ENCODE measurements at places on chromosomes 11 and 22.

- DNase-seq = no peak
These were observed 38.6 kb downstream of the SCGB1A1 start for GRCh38 chr11:62457478-62457877.

- DNase-seq = peak; percentile 88
These were observed 64.2 kb upstream of the BLID start for GRCh38 chr11:122179961-122180834.

DNA sequence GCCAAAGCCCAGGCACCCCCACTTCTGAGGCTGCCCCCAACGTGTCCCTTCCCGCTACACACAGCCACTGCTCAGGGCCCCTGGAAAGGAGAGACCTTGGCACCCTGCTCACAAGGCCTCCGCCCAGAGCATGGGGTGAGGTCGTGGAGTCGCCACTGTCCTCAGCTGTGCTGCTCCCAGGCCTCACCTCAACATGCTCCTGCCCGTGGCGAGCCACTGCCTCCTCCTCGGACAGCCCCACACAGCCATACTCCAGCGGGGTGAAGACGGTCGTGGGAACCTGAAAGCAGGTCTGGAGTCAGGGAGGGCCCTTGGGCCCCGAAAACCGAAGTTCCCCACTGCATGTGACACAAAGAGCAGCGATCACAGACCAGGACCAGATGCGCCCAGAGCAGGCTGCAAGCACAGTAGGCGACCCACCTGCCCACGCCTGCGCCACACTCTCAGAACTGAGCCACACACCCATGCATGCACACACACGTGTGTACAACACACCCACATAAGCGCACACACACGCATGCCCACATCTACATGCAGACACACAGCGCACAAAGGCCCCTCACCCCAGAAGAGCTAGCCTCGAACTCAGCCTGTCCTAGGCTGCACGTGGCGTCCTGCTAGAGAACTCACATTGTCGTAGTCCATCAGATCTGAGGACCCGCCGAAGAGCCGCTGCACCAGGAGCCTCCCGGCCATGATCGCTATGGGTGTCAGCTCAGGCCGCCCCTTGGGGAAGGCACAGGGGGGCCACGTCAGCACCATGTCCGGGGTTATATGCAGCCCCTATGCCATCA lies 25.5 kb upstream of the GNB1L start:
- no peak for DNase-seq

DNA sequence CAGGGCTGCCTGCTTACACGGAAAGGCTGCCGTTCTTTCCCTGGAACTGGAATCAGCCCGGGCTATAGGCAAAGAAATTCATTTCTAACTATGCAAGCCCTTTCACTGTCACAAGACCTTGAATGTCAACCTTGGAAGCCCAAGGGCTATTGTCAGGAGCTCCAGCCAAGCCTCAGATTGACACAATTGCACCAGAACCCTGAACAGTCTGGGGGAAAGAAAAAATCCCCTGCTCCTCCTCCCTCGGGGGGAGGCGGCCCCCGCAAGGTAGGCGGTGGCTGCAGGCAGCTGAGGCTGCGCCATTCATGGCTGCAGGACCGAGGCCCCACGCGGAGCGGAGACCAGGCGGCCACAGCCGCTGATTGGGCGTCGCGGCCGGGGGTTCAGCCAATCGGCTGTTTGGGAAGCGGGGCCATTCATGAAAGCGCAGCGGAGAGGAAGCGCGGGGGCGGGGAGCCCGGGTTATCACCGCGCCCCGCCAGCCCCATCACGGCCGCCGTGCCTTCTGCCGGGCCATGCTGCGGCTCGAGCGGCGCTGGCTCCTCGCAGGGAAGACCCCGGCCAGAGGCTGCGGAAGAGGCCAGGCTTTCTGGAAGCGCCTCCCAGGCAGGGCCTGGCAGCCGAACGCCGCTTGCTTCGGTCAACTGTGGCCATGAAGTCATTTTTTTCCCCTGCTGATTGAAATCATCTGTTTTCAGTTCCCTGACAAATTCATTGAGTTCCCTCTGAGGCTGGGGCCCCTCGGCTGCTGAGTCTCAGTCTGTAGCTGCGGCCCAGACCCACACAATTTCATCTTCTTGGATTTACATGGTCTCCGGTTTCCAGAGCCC lies 38.1 kb upstream of the LINC01488 start:
- DNase-seq = peak; percentile 96

DNA sequence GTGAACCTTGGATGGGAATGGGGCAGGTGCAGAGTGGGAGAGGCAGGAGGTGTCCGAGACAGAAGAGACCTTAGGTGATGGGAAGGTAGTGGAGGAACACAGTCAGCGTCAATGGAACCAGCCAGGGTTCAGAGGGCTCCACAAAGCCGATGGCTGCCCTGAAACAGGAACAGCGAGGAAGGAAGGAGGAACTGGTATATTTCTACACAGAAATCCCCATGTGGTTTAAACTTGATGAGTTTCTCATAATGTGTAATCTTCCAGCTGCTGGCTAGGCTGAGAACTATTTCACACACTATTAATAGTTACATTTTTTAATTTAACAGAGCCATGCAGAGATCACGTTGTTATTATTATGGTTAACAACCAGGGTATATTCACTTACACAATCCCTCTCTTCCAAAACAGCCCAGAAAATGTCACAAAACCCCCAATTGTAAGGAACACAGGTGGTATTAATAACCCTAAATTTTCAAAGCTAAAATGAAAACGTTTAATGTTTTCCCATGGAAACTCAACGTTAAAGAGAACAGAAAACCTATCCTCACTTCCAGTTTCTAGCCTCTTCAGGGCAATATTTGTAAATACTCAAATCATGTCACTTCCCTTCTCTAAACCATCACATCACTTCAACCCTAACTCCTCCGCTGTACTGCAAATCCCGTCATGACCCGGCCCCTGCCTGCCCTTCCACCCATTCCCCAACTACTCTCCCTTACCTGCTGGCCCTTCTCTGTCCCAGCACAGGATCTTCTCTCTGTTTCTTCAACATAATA lies 74.5 kb upstream of the ARFGAP3 start:
- peak; percentile 57 for DNase-seq

- DNase-seq = peak; percentile 87
These were observed 39.0 kb downstream of the BMAL1 start for GRCh38 chr11:13316528-13316961.

DNA sequence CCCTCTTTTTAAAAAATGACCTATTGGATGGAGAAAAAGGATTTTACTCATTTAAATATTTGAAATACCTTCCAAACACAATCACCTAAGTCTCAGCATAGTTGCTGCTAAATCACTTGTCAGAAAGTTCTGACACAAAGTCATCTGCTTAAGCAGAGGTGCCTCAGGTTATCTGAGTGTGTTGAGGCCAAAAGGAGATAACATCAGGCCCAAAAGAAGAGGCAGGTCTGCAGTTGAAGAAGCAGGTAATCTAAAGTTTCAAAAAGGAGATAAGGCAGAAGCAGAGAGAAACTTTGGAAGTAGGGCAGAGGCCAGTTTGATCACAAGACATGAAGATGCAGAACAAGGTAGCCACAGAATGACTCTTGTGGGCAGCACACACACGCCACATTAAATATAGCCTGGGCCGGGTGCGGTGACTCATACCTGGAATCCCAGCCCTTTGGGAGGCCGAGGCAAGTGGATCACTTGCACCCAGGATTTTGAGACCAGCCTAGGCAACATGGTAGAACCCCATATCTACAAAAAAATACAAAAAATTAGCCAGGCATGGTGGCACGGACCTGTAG lies 175.7 kb upstream of the API5 start:
- no peak for DNase-seq

DNA sequence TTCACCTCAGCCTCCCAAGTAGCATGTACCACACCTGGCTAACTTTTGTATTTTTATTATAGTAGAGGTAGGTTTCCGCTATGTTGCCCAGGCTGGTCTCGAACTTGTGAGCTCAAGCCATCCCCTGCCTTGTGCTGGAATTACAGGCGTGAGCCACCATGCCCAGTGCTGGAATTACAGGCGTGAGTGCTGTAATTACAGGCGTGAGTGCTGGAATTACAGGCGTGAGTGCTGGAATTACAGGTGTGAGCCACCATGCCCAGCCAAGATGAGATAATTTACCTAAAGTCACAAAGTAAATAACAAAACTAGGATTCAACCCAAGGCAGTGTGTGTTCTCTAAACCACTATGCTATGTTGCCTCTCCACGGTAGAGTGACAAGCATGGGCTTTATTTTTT lies 3.6 kb upstream of the UBXN1 start:
- no peak for DNase-seq

DNA sequence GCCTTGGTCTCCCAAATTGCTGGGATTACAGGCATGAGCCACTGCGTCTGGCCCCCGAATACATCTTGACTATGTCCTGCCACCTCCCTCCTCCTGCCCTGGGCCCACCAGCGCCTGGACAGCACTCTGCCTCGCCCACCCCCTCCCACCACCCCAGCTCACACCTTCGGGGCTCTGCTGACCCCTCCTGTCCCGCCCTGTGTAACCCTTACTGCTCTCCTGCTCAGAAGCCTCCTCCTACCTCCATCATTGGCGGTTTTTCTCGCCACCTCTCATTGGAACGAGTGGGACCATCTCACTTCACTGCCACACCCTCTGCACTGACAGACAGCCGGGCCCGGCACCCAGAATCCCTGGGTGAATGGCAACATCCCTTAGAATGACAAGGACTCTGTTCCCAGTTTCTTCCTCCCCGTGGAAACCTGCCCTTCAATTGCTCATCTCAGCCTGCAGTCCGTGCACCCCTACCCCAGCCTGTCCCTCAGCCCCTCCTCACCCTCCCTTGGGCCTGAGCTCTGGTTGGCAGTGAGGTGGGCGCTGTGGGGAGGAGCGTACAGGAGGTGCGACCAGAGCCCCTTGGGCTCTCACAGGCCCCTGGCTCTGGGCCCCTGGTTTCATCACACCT lies 32.2 kb downstream of the LRRC74B start:
- DNase-seq = no peak

DNA sequence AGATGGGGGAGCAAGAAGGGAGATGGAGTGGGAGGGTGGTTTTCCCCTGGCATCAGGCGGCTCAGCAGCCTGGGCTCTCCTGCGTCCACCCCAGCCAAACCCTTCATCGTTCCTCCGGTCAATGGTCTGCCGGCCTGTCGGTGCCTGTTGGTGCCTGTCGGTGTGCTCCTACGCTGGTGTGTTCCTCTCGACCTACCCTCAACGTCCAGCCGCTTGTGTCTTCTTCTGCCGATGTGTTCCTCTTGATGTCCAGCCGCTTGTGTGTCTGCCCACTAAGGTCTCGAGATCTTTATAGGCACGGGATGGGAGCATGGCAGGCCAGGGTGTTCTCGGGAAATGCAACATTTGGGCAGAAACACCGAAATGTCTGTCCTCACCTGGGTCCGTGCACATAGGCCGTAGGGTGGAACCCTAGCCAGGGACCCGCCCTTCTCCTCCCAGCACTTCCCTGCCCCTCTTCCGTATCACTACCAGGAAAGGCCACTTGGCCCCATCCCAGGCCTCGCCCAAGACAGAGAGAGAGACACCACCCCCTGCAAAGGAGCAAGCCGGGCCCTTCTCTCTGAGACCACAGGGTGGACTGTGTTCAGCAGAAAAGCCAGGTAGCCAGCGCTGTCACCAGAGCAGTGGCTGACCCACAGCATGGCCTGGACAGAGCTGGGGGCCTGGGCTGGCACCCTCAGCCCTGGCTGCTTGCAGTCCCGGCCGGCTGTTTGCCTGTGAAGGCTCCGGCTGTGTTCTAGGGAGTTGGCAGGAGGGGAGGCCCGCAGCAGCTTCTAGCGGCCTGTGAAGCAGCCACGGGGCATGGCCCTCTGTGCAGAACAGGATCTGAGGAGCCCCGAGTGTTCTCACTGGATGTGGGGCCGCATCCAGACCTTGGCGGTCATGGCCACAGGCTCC lies 61.6 kb upstream of the KCNQ1OT1 start:
- DNase-seq = no peak

DNA sequence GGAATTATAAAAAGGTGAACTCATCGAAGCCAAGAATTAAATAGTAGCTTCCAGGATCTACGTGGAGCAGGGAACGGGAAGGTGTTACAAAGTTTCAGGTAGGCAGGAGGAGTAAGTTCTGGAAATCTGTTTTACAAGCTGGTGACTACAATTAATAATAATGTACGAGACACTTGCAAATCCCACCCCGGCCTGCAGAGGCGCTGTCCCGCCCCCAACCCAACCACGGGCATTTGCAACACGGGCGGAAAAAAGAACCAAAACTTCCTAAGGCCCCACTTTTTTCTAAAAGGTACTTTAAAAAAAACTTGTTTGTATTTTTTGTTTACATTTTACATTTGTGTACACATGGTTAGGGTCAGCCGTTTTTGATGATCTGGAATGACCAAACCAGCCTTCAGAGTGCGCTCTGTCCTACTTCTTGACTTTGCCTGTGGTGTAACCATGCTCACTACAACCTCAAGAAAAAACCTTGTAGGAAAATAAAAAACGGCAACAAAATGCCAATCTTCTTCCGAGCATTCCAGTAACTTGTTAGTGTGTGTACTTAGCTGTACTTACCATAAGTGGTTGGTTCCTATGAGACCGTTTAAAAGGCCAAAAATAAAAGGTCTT lies 449.6 kb upstream of the B3GAT1 start:
- DNase-seq = no peak

DNA sequence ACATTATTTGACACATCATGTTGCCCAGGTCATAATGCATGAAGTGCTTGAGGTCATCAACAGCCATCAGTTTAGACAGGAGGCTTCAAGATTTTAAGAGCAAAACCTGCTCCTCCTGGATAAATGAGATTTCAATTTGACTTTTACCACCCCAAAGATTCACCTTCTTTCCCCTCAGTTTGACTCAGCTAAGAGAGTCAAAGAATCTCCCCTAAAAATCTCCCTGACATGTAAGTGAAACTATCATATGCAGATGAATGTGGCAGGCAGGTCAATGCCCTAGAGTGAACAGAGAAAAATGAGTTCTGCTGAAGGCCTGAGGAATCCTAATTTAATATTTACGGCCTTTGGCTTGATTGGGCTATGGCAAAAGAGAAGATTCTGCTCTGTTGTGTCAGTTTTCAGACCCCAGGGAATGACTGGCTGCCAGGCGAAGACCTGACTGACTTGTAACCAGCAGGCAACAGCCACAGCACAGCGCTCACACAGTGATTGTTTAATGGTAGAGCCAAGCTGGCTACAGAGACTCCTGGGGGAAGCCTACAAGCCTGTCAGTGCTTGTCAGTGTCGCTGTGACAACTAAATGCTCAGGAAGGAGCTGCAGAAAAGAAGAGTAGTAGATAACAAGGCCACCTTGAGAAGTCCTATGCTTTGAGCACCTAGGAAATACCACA lies 491.2 kb upstream of the LRRC4C start:
- DNase-seq = no peak
